Fibroblast of skin of right biceps (primary cell): ENCODE measurements at places on chromosomes 7 and 10.

- DNase-seq, result peak; percentile 16
These were observed 367.8 kb upstream of the ZMIZ1 start for GRCh38 chr10:78700816-78701520.

GRCh38 chr10:86001521-86001920 lies 365.1 kb downstream of the GRID1 start:
- DNase-seq, result no peak

DNA sequence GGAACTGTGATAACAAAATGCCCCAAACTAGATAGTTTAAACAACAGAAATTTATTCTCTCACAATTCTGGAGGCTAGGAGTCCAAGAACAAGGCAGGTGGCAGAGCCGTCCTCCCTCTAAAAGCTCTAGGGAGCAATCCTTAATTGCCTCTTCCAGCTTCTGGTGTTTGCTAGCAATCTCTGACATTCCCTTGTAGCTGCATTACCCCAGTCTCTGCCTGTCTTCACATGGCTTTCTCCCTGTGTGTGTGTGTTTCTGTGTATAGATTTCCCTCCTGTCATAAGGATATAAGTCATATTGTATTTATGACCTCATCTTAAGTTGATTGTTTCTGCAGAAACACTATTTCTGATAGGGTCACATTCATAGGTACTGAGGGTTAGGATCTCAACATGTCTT lies 177.5 kb downstream of the WNT2 start:
- DNase-seq, result no peak

DNA sequence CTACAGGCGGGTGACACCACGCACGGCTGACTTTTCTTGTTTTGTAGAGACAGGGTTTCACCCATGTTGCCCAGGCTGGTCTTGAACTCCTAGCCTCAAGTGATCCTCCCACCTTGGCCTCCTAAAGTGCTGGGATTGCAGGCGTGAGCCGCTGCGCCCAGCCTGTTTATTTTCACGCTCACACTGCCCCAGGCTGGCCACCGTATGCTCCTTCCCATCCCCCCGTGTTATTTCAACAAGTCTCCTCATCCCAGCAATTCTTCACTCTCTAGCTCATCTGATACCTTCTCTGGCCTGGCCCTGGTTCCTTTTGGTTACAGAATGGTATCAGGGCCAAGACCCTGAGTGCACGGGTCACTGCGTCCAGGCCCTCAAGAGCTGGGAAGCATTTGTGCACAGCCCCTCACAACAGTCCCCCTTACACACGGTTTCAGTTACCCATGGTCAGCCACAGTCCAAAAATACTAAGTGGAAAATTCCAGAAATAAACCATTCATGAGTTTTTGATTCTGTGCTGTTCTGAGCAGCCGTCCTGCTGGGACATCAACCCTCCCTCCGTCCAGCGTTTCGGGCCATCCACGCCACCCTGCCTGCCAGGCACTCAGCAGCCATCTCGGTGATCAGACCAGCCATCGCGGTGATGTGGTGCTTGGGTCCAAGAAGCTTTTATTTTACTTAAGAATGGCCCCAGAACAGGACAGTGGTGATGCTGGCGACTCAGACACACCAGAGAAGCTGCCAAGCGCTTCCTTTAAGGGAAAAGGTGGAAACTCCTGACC lies 8.9 kb downstream of the COX19 start:
- no peak for DNase-seq

DNA sequence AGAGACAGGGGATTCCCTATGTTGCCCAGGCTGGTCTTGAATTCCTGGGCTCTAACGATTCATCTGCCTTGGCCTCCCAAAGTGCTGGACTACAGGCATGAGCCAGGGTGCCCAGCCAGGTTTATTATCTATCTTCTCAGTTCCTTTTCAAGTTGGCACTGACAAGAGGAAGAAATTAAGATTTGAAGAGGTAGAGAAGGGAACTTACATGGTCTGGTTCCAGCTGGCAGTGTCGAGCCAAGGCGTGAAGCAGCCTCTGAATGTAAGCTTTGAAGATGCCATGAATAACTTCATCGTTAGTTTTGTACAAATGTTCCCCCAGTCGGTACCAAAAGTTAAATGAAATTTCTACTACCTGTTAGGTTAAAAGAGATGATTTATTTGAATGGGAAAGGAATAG lies 57.7 kb downstream of the TNPO3 start:
- DNase-seq, result no peak

DNA sequence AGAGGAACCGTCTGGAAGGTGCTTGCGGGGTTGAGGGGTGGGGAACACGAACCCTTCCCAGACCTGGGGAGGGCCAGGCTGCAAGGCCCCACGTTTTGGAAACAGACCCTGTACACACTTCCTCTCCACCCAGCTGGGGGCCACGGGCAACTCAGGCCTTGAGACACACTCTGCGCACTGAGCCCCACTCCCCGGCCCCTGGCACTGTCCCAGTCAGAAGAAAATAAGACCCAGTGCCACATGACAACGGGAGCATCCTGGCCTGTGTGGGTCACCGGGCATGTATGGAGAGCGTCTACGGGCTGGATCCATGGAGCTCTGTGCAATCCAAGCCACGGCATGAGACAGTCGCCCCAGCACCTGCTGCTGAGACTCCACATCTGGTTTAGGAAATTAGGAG lies 63.7 kb downstream of the CARD11 start:
- DNase-seq, result no peak

GRCh38 chr10:116691635-116692034 lies 50.7 kb downstream of the HSPA12A start:
- DNase-seq, result no peak
